ENCODE measurements at places on chromosomes 12 and 14.
A peak's percentile ranks its signal among the peaks of the same experiment; 100 is the strongest.

DNA sequence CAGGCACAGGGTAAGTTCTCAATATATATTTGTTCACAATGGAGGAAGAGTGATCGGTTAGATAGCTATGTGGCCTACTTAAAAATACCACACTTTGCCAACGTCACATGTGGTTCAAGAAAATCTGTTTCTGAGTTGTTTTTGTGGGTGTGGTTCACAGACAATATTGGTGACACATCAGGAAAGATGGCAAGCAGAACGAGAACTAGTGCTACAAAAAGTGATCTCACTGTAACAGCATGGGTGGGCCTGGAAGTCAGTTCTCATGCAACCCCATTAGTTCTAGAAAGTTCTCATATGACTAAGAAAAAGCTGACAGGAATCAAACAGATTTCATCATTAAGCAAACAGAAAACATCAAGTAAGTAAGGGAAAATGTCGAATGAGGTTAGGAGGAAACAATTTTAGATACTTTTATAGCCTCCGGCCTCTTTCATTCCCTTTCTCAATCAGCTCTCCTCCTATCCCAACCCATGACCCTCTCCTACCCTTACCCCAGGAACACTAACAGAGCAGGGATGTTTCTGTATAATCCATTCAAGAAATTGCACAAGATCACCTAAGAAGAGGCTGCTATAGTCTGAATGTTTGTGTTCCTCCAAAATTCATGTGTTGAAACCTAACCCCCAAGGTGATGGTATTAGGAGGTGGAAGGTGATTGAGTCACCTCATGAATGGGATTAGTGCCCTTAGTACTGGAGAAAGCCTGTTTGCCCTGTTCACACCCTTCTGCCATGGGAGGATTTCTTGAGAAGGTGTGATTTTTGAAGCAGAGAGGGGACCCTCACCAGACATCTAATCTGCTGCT is 15.5 kb upstream of the NTN4 start:
- DNase-seq: peak; percentile 26

DNA sequence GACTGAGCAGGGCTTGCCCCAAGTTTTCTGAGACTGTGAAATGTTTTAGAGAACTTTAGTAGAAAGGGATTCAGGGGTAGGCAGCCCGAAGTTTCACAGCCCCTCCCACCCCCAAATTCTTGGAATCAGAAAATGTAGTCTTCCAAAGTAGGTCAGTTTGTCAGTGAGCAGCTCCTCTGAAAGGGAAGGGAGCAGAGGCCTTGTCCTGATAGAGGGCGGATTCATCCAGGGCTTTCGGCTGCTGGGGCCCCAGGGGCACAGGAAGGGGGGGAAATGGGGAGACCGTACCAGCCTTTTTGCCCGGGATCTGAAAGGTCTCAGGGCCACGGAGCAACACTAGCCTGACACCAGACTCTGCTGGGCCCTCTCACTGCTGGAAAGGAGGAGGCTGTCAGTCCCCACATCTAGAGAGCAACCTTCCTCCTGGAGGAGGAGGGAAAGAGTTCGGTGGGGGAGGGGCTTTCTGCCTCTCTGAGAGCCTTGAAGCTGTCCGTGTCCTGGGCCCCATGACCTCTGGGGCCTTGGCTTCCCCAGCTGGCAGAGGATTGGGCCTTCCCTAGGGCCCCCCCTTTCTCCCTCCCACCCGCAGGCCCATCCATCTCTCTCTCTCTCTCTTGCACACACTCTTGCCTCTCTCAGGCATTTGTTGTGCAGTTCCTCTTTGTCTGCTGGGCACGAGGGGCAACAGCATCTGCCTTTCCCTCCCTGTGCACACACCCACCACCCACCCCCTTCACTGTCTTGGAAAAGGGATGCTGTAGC is at the start of gene IKZF4:
Gene IKZF4 (plus strand): TSS at position 621 of the 762 bp plus-strand sequence. CDS start 451 bp downstream, outside the sequence.
- peak; percentile 18 for DNase-seq

- DNase-seq: no peak
Observed at GRCh38 chr12:115384391-115384790, 700.4 kb upstream of the TBX3 start.

DNA sequence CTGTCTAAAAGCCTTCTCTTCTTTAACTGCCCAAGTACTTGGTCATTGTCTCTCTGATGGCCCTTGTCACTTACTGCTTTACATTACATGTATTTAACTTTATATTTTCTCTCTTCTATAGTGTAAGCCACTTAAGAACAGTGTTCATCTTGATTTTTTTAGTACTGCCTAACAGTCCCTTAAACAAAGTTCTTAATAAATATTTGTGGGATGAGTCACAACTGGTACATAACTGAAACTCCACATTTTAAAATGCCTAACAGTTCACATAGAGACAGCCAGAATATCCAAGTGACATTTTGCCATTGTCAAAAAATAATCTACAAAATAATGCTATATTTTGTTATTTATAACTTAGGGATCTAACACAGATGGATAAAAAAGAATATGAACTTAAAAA is 146.6 kb downstream of the STXBP6 start:
- no peak for DNase-seq

Data from activated naive CD4-positive, alpha-beta T cell treated with Interleukin-2 at 50 U/mL for 16 hours (primary cell).